SJCRH30 (cell line): ENCODE measurements at places on chromosomes 7 and 10.
A peak's percentile ranks its signal among the peaks of the same experiment; 100 is the strongest.

GRCh38 chr7:43482679-43483252 is 100.1 kb upstream of the STK17A start:
- no peak for DNase-seq

GRCh38 chr10:114917459-114917858 is 20.5 kb upstream of the TRUB1 start:
- DNase-seq, result no peak

DNA sequence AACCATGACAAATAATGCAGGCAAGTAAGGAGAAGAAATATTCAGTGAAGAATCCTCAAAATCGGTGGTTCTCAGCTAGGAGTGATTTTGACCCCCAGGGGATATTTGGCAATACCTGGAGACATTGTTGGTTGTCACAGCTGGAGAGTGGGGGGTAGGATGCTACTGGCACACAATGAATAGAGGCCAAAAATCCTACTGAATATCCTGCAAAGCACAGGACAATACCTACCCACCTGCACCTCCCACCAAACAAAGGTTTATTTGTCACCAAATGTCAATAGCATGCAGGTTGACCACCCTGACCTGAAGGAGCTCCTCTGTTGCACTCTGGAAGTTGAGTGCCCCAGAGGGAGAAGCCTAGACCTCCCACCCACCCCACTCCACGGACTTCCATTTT is 1028.6 kb downstream of the CNTNAP2 start:
- no peak for DNase-seq

GRCh38 chr7:7793921-7794320 is 75.5 kb upstream of the RPA3 start:
- DNase-seq, result no peak

GRCh38 chr7:36670585-36671431 is 53.5 kb downstream of the AOAH start:
- peak; percentile 91 for DNase-seq

DNA sequence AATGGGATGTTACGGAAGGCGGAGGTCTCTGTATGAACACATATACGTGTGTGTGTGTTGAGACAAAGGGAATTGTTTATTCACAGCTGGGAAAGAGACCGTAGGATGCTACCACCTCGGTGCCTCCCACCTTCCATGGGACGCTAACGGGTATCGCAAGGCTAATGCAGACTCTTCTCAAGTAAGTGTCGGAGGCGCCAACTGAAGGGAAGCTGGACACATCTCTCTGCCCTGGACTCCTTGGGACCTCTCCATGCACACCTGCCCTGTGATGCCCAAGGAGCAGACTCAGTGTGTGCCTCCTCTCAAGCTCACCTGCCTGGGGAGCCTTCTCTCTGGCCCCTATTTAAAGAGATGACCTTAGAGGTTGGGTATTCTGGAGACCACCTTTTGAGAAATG is 230.9 kb downstream of the DNAJB6 start:
- DNase-seq, result no peak

GRCh38 chr7:151025924-151026671 is 1.8 kb upstream of the ATG9B start:
- no peak for DNase-seq

DNA sequence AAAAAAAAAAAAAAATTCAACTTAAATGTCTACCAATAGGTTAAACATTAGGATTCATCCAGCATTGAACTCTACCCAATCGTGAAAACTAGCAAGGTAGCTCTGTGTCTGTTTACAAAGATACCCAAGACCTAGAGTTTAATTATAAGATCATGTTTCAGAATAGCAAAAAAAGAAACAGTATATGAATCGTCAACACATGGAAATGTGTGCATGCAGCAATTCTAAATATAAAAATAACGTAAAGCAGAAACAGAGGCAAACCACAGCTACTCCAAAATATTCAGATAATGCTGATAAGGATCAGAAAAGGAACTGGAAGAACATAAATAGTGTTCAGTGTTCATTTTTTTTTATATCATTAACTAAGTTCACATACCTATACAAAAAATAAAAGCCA is 68.7 kb downstream of the AFAP1L2 start:
- DNase-seq, result no peak

GRCh38 chr7:21108182-21108581 is 319.7 kb upstream of the SP4 start:
- peak; percentile 74 for DNase-seq

GRCh38 chr7:110759069-110759468 is 331.9 kb upstream of the LRRN3 start:
- no peak for DNase-seq

DNA sequence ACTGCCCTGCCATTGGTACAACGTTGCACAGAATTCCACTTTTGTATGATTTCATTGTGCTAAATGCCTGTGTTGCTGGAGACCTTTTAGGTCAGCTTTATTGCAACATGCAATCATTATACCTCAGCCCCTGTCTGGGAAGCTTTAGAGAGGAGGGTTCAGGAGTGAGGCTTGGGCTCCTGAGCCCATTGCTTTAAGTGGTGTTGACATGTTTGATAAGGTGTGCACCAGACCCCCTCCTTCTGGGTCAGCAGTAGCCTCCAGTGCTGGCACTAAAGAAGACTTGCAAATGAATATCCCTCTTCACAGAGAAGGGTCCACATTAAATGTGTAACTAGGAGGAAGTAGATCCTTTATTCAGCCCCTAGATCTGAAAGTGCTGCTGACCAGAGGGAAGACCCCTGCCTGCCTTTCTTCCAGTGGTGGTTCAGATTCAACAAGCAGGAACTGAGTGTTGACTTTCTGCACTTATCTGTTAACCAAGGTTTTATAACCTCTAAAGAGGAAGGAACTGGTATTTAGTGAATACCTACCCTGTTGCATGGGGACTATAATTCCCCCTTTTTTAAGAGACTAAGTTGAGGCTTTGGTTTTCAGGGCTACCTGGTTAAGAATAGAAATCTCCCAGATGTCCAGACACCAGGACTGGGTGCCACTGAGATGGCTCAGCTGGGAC is 369.4 kb upstream of the IGFBP3 start:
- DNase-seq, result no peak

DNA sequence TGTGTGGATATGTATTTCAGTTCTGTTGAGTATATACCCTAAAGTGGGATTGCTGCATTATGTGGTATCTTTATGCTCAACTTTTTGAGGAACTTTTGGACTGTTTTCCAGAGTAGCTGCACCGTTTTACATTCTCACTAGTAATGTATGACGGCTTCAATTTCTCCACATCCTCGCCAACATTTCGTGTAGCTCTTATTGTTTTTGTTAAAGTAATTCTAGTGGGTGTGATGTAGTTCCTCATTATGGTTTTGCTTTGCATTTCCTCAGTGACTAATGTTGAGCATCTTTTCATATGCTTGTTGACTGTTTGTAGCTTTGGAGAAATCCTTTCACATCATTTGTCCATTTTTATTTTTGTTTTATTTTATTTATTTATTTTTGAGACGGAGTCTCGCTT is 4.5 kb downstream of the STMP1 start:
- DNase-seq, result no peak

DNA sequence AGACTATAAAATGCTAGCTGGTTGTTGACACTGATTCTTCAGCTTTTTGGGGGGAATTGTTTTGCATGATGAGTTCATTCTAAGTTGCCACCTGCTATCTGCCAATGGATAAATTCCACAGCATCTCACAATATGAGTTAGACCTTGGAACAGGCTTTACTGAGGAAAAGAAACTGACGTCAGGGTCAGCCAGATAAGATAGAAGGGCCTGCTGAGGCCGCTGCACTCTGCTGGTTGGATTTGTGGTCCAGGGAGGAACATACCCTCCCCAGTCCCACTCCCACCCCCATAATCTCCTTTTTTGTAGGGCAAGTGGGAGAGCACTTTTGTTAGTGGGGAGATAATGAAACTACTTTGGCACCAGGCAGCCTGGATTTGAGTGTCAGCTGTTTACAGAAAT is 110.6 kb upstream of the PRR15 start:
- DNase-seq, result no peak

DNA sequence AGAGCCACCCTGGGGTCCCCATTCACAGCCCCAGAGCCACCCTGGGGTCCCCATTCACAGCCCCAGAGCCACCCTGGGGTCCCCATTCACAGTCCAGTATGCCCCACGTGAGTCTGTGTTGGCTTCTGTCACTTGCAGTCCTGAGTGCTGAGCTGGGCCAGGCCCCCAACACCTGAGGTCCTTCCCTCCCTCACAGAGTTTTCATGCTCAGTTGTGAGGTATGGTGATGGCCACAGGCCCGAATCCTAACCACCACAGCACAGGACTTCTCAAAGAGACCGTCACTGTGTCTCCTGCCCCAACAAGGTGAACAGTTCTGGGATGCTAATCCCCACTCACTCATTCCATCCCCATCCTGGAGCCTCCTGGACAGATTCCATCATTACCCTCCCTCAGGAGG is 239.2 kb downstream of the PTPRN2 start:
- no peak for DNase-seq

GRCh38 chr10:87850742-87851205 is 12.6 kb downstream of the KLLN start:
- peak; percentile 60 for DNase-seq

DNA sequence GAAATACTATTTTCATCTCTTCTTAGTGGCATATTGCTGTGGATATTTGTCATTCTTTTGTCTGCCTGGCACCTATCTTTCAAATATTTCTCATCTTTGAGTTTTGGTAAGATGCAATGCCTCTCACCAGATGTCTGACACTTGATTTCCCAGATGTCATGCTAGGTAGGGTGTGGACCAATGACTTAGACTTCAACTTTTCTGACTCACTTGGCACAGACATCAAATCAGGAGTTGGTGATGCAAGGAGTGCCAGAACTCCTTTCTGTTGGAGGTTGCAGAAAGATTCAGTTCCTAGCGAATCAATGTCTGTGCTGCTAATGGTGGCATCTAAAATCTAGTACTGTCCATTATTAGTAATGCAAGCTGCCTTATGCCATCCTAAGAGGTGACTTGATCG is 216.9 kb upstream of the FERD3L start:
- DNase-seq, result no peak

DNA sequence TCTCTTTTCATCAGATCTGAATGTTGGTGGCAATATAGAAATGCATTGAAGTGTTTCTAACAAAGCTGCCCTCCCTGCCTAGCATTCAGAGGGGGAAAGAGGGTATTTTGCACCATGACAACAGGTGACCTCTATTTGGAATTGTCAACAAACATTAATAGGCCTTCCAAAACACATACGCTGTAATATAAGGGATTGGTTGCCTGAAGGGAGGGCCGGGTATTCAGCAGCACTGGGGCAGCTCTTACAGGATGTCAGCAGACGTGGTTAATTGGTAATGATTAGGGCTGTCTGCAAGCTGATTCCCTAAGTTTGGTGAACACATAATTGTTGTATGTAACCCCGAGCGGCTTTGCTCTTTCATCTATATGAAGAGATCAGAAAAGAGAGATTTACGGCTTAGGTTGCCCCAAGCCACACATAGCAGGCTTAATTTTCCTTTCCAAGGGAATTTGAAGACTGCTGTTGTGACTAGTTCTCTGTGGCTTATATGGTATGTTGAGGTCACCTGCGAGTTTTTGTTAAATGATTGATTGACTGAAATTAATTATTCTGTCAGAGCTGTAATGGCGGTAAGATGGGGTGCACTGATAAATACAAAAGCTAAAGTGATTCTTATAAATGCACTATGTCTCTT is 759.3 kb downstream of the LRMDA start:
- DNase-seq, result no peak

DNA sequence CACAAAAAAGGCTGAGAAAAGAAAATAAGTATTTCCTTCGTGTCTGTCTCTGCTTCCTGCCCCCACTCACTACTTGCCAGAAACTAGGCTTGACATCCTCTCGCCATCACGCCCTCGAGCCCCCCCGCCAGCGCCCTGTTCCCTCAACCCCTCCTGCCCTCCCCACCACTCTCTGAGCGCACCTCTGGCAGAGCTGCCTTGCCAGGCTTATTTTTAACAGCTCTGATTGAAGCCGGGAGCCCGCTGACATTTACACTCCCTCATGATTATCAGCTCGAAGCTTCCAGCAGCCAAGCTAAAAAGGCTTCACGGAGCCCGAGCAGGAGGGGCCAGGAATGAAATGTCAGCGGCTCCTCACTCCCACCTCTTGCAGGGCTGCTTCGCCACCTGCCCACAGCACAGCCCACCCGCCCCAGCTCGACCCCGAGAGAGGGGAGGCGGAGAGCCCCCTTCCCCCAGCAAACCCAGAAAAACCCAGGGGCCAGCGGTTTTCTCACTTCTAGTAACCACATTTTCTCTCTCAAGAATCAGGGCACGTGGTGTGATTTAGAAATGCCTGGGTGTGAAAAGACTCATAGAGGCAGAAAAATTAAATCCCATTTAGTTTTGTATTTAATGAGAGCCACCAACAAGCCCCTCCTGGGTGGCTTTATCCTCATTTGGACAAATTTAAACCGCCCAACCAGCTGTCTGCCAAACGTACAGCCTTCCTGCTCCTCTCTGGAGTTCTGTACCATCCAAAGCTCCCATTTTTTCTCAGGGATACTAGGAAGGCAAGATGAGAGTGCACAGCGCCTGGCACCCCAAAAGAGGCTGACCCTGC is 89.3 kb downstream of the SLIT1 start:
- no peak for DNase-seq

GRCh38 chr10:68271196-68271882 is 39.4 kb upstream of the ATOH7 start:
- peak; percentile 29 for DNase-seq

GRCh38 chr10:93579089-93579488 is 12.6 kb downstream of the FFAR4 start:
- DNase-seq, result no peak

- DNase-seq, result peak; percentile 17
These were observed 111.1 kb upstream of the GLI3 start for GRCh38 chr7:42348071-42348470.

GRCh38 chr10:36141856-36142560 is 499.9 kb upstream of the FZD8 start:
- no peak for DNase-seq

DNA sequence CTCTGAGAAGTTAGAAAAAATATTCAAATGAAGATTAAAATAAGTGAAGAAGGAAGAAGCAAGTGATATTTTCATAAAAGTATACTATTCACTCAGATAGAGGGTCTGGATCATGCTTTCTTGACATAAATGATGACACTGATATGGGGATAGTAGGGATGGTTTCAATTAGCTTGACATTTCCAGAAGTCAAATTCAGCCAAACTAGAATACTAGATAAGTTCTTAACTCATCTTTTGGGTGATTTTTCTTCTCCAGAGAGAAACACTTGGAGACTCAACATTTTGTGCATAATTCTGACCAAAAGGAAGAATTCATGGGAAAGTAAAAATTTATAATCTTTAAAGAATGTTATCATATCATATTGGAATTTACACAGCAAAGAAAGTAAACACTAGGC is 152.0 kb upstream of the LRGUK start:
- no peak for DNase-seq

GRCh38 chr7:2354939-2355704 is 495 bp downstream of the EIF3B start:
- peak; percentile 32 for DNase-seq
